Thoracic aorta (tissue), 2 donors: ENCODE measurements at places on chromosomes 5 and 9. TPM values are rescaled to one million over a fixed set of nuclear protein-coding genes. Genes with fewer than 3 reads are reported as not detected.

DNA sequence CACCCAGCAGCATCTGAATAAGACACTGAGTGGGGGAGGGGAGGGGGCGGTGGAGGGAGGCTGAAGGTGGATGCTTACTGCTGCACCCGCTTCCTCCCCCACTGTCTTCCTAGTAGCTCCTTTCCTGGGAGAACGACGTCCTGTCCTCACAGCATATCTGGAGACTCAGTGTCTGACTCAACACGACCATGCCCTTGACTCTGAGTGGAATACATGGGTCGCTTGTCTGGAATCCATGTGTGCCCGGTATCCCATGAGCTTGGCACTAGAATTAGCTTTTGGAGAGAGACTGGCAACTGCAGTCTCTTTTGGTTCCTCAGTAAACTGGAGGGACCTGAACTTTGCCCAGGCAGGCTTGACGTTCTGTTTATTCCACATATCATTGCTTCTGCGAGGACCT lies 125.4 kb upstream of the FAM120A start:
- no peak for DNase-seq

- no peak for DNase-seq
Observed at GRCh38 chr5:53406630-53407316, 73.7 kb upstream of the FST start.

- no peak for DNase-seq
Observed at GRCh38 chr5:131393498-131393968, 129.7 kb downstream of the CDC42SE2 start.

- no peak for DNase-seq
Observed at GRCh38 chr5:9057406-9058000, 488.4 kb downstream of the SEMA5A start.

DNA sequence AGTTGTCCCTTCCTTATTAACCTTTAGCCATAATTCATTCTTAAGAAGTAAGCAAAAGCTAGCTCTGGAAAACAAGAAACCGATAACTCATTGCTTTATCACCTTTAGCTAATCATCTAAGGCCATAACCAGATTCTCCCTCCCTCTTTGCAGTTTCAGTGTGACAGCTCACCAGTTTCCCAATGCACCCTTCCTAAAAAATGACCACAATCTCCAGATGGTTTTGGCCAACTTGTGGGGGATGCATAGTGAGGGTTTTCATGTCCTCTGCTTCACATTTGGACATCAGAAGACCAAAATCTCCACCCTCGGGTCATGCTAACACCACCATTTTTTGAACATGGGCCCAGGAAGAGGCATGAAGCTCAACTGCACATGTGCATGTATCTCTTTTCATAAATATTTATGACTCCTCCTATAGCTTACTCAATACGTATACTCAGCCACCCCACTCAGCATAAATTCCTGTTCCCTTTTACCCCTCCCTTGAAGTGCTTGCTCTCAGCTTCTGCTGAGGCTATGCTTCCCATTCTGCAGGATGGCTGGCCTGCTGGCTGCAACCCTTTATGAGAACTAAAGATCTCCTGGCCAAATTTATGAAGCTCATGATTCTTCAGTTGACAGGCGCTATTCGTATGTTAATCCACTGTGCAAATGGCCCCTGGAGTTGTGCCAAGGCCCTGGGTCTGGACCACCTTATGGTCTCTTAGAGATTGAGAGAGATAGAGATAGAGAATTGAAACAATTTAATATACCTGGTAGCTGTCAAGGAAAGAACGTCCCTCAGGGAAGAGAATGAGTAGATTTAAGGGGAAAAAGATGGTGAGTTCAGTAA lies 14.8 kb downstream of the PPP3R2 start:
- no peak for DNase-seq

- no peak for DNase-seq
Observed at GRCh38 chr9:127844821-127845359, 9.6 kb downstream of the ENG start.

DNA sequence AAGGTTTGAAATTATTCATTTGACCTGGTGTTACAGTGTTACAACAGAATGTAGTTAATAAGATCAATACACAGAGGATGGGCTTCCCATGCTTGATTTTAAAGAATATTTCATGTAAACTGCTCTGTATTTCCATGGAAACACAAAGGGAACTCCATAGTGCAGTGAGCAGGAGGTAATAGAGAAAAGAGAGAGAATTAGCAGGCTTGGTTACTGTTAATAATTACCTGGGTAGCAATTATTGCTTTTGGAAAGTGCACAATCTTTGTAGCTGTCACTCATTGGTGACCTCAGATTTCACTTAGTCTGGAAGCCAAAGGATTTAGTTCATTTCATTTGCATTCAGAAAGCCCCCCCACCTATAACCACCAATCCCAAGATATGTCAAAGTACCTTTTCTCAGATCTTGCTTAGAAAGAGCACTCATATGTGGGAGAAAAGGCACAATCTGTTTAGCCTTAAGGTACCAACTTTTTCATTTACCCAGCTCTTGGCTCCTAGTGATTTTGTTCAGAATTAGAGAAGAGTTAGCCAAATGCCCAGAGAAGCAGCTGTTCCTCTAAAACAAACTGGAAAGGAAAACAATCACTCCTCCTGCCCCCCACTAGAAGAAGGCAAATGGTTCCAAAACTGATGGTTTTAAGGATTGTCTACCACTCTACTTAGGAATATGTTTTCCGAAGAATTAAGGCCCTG lies 234.5 kb upstream of the SLC24A2 start:
- no peak for DNase-seq

DNA sequence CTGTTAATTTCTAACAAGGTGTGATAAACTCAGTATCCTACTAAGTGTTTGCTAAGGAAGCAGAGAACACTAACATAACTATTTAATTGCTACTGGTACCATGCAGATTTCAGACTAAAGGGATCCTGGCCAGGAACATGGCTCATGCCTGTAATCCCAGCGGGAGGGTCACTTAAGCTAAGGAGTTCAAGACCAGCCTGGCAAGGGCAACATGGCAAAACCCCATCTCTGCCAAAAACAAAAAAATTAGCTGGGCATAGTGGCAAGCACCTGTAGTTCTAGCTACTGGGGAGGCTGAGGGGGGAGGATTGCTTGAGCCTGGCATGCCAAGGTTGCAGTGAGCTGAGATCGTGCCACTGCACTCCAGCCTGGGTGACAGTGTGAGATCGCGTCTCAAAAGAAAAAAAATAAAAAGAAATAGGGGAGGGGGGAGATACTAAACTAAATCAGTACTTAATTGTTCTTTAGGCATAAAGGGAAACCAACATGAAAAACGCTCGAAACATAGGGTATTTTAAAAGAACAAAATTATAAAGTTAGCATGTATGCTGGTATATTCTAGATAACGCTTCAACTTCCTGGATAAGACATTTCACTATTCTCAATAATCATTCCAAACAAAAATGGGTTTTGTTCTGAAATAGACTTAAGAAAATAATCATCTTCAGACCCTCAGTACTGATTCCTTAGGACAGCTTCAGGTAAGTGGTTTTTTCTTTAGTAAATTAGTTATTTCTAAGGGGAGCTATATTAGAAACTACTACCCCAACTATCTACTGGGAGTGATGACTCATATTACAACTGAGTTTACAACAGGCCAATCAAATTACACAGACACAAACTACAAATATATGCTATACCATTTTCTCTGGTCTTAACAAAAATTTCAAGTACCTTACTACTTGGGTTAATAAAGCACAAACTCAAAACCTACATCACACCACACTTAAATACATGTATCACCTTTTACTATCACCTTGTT lies 3.5 kb downstream of the PANK3 start:
- no peak for DNase-seq

DNA sequence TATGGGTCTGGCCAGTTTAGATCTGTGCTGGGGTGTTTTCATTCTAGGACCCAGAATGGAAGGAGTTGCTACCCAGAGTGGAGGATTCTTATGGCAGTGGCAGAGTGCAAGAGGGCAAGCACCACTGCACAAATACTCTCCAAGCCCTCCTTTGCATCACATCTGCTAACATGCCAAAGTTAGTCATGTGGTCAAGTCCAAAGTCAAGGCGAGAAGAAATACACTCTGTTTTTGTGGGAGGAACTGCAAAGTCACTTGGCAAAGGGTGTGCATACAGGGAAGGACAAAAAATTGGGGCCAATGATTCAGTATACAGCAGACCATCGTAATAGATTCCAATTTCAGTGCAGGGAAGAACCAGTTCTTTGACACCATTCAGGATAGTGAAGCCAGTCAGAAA lies 43.9 kb upstream of the HMGCS1 start:
- DNase-seq, result no peak

- DNase-seq, result no peak
Observed at GRCh38 chr9:16139774-16140173, 586.9 kb downstream of the CCDC171 start.

DNA sequence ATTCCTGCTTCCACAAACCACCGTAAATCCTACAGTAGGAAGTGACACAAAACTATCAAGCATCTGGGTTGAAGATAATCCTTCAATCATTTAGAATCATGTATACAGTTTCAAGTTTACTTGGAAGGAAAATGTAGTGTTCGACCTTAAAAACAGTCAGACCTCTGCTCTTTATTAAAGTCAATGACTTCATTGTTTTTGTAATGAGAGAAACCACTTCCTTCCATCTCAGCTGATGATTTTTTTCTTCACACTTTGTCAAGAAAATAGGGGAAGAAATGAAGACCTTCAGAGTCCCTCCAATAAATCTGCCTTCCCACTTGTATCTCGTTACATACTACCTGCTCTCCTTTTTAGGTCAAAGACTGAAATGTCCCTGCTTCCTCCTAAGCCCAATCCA lies 30.1 kb downstream of the TUSC1 start:
- DNase-seq, result no peak

Gene GRXCR2
- total RNA-seq, result not detected

Gene EQTN
- total RNA-seq, result not detected

Gene CCL27
- not detected for total RNA-seq

Gene SLC36A3
- total RNA-seq, result not detected

Gene PCYOX1L
- total RNA-seq, result 7.8 TPM

Gene SUSD3
- total RNA-seq, result 7.0 TPM
